ENCODE measurements at places on chromosomes 6 and 20.
A peak's percentile ranks its signal among the peaks of the same experiment; 100 is the strongest.

- no peak for DNase-seq
Observed at GRCh38 chr6:43081043-43081442, 4.9 kb downstream of the PTK7 start.

DNA sequence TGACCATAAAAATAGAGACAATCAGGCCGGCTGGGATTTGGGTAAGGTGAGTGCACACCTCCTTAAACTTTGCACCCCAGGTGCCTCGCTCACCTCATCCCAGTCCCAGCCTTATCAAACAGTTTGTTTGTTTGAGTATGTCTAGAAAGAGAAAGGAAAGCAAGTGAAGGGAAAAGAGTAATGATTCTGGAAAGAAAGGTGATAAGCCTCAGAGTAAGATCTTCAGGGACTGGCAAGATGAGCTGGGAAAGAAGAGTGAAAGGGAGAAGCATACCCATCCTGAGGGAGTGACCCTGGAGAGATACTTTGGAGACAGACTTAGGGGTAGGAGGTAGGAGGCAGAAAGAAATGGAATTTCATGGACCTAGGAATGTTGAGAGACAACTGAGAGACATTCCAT is 1.7 kb downstream of the TAP2 start:
- no peak for DNase-seq

- peak; percentile 61 for DNase-seq
Observed at GRCh38 chr6:138957484-138957883, 30.6 kb downstream of the REPS1 start.

DNA sequence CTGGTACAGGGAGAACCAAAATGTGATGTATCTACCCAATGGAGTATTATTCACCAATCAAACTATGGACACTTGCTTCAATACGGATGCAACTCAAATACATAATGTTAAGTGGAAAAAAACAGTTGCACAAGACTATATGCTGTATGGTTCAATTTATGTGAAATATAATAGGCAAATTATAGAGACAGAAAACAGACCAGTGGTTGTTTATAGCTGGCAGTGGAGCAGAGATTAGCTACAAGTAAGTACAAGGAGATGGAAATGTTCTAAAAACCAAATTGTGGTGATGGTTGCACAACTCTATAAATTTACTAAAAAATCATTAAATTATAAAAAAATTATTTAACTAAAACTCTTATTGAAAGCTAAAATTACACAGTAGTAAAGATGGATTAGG is 113.2 kb downstream of the PRDM1 start:
- DNase-seq: no peak

- DNase-seq: no peak
Observed at GRCh38 chr20:50649590-50649989, 41.8 kb downstream of the RIPOR3 start.

DNA sequence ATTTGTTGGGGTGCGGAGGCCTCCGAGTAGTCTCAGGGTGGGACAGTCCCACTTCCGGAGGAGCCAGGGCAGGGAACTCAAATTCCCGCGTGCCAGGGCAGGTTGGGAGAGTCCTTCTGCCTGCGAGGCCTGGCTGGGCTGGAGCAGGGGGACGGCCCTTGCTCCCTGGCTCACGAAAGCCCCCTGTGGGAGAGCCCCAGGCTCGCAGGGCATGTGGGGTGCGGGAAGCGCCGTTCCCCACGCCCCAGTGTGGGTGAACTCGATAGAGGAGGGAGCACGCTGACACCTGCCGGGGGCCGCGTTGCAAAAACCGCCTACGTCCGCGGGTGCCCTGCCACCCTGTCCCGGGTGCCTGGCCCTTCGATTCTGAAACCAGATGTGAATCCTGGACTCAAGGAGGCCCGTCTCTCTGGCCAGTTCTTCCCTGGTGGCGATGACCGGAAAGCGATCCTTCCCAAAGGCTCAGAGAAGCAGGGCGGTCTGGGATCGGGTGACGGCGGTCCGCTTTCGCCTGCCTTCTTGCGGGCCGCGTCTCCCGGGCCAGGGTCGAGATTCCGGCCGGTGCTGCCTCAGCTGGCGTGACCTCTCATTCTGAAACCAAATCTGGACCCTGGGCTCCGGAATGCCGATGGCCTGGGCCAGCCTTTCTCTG is 1846.5 kb upstream of the DEFB115 start:
- DNase-seq: no peak

GRCh38 chr6:157727629-157728182 is 95.3 kb upstream of the SNX9 start:
- DNase-seq: no peak

- DNase-seq: no peak
Observed at GRCh38 chr6:144730088-144730645, 445.0 kb downstream of the UTRN start.

GRCh38 chr20:23106271-23106851 is 20.2 kb upstream of the CD93 start:
- no peak for DNase-seq

DNA sequence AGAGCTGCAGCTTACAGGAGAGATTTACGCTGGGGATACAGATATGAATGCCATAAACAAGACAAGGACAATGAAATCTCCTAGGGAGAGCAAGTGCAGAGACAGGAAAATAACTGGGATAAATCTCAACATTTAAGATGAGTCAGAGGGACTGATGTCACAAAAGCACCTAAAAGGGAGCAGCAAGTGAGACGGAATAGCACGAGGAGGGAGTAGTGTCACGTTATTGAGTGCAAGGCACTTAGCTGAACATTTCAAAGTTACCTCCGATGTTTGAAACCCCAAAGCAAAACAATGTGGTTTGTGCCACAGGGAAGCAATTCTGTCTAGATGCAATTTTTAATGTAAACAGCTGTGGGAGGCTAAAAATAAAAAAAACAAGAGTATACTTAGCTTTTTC is 1131.7 kb upstream of the EYS start:
- no peak for DNase-seq

DNA sequence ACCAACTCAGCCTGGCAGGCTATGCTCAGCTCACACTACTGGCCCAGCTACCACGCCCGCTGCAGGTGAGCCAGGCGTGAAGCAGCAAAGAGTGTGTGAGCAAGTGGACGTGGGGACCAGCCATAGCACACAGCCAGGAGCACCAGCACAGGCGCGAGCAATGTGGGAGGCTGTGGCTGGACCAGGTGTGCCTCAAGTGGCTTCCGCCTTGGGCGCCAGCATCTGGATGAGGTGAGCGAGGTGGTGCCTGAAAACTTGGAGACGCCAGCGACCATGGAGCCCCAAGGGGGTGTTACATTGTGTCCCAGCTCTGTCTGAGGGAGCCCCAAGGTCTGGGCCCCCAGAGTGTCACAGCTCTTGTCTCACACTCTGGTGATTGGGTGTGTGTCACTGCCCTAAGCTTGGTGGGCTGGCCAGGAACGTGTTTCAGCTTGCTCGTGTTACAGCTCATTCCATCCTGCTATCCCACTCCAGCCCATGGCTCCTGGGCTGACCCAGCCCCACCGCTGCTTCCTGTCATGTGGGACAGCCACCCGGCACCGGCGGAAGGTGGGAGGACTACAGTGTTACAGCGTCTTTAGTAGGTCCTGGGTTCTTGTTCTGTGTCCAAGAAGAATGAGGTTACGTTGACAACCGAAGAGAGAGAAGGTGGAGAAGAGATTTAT is 508.0 kb upstream of the MMS22L start:
- no peak for DNase-seq

GRCh38 chr20:2109425-2110210 is 8.0 kb downstream of the STK35 start:
- no peak for DNase-seq

DNA sequence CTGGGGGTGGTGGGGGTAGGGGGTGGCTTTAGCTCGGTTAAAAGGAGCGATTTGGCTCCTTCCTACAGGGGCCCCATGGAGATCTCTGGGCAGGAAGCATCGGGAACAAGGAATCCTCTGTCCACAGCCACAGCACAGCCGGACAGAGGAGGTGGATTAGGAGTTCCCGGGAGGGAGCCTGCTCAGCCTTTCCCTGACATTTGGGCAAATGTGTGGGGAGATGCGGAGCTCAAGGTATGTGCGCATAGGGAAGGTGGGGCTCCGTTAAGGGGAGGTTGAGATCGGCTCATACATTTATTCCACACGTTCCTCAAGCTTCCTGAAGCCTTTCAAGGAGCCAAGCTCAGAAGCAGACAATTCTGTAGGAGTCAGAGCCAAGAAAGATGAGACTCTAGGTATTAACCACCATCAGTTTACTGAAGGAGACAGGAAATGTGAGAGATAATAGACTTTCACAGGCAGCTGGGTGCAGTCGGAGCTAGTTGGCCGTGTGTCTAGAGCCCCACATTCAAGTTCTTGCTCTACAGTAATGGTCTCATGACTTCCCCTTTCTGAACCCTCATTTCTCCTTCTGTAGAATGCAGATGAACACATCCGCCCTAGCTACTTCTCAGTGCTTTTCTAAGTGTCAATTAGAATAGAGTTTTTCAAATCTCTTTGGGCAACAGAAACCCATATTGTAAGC is 40.8 kb upstream of the EPB41L1 start:
- peak; percentile 76 for DNase-seq

- no peak for DNase-seq
Observed at GRCh38 chr20:12644461-12644860, 364.3 kb upstream of the SPTLC3 start.

DNA sequence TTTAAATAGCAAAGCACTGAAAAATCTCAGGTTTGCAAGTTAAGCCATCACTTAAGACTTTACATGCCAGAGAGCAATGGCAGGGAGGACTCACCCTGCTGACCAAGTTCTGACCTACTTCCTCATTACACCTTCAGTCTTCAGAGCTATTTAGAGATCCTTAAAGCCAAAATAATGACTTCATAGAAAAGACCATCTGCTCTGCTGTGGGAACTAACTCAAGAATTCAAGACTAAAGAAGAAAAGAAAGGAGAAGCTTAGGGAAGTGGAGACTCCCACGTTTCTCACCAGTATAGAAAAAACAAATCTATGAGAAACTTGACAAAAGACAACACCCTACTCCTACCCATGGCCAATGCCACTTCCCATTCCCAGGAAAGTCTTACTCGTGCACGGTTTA is 28.6 kb downstream of the XPO5 start:
- DNase-seq: peak; percentile 40

DNA sequence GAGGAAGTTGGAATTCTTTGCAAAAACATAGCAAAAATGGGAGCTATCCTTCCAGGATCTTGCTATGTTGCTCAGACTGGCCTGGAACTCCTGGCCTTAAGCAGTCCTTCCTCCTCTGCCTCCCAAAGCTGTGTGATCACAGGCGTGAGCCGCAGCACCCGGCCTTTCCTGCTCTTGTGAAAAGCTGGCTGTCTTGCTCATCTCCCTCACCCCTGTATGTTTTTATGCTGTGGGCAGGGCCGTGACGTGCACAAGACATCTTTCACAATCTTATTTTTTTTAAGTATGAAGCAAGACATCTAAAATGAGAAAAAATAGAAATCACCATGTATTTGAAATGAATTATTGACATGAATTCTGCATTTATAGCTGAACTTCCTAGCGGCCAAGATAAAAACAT is 110.4 kb downstream of the SAMD5 start:
- no peak for DNase-seq

- no peak for DNase-seq
Observed at GRCh38 chr6:140586426-140587061, 1212.1 kb upstream of the CITED2 start.

DNA sequence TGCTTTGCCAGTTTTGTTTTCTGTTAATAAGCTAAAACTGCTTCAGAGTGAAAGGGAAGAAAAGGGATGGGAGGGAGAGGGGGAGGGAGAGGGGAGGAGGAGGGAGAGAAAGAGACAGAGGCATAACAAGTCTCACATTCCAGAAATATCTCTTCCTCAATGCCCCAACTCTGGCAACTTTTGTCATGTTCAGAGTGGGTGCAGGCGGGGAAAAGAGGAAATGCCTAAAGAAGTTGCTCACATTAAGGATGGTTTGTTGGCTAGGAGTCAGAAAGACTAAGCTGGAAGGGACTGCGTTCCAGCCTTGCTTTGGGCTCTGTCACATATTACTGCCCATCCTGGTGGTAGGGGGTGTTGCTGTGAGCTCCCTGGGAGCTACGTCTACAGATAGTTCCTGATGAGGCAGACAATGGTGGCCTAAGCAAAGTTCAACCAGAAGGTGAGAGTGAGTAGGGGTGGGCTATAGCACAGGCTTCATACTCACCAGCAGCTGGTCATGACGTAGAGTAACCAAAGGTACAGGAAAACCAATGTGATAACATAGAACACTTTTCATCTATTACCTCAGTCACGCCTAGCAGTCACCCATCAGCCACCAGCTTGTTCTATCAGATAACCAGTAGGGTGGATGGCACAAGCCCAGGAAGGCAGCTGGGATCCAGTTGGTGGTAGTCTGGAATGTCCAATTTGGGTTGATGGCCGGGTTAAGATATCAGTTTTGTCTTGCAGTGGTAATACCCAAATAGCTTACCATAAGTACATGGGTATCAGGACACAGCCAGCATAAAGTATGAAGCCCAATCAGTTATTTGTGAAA is 2.1 kb downstream of the TSPYL4 start:
- DNase-seq: peak; percentile 18

- DNase-seq: no peak
Observed at GRCh38 chr6:46368169-46368536, 123.1 kb downstream of the RCAN2 start.

DNA sequence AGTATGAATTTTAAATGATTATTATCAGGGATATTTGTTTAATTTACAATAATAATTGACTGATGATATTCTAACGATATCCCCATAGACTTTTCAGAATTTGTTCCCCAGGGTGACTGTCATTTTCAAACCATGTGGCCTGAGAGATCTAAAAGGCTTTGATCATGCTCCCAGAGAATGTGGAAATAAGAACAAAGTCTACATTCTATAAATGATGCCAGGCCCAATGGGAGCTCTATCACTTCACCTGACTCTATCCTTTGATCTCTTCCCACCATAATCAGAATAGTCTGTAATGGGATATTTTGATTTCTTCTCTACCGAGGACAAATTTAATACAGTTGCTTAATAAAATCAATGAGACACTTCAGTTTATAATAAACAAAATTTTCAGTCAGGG is 483.4 kb upstream of the IRAK1BP1 start:
- DNase-seq: no peak

- DNase-seq: no peak
Observed at GRCh38 chr6:34837528-34837927, 45.6 kb downstream of the BLTP3A start.

DNA sequence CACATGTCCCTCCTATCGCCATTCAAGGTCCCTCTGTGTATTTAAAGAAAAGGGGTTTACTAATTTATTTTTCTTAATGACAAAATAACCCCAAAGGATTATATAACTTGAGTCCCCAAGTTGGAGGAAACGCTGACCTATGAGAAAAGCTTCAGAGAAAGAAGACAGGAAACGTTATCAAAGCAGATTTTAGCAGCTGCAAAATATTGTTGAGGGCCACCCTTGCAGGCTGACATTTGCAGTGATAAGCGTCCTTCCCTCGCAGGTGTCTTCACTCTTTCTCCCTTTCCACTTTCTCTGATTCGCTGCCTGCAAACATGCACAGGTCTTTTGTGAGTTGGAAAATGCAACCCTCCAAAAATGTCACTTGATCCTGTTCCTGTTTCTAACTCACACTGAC is 103.2 kb upstream of the RIPOR2 start:
- DNase-seq: no peak

GRCh38 chr6:99297415-99297814 is 52.1 kb downstream of the FAXC start:
- no peak for DNase-seq

GRCh38 chr20:56417911-56418310 is 5.9 kb downstream of the CASS4 start:
- no peak for DNase-seq

Measured in KBM-7 (cell line).